ENCODE measurements at places on chromosomes 6 and 20.

- DNase-seq, result no peak
Observed at GRCh38 chr6:156832231-156832647, 55.1 kb downstream of the ARID1B start.

DNA sequence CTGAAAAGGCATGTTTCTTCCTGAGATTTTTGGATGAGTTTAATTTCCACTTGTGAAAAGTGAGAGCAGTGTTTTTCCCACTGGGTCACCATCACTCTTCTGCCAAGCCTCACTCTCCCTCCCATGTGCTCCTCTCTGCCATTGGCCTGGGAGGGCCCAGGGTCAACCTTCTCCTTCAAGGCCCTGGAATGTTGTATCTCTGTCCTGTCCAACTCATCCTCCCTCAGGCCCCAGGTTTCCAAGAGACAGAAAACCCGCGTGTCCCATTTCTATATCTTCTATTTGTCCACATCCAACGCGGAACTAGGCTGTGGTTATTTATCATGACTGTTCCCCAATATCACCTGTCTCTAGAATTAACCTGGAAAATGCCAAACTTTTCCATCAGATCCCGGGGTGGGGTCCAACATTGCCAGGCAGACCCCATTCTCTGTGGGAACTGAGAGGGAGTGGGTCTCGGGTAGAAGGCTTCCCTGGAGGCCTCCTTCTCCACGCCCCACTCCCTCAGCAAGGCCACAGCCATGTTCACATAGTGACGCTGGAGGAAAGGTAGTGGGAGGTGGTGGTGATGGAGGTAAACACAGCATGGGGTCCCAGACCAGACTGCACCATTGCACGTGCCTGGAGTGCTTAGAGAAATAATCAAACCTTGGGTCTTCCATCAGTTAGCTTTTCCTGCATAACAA lies 173.5 kb downstream of the SCP2D1 start:
- no peak for DNase-seq

- DNase-seq, result no peak
Observed at GRCh38 chr6:32149932-32150870, 1.5 kb downstream of the PRRT1 start.

- no peak for DNase-seq
Observed at GRCh38 chr6:74967821-74968220, 238.0 kb downstream of the COL12A1 start.
